H1 (cell line): ENCODE measurements at places on chromosomes 1 and 21.

DNA sequence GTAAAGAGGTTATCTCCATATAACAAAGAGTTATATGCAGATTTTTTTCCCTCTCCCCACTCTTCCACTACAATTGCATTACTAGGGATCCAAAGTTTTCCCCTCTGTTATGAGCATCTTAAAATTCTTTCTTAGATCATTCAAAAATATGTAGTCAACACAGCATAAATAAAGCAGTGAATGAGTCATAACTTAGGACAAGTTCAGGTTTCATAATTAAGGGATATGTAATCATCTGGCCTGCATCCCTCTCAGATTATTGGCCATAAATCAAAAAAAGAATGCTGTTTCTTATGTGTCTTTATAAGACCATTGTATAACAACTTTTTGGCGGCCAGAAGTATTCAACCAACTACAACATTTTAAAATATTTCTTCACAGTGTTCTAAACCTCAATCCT lies 1526.1 kb downstream of the KCNT2 start:
- no peak overlapping the region for H3K4me3 ChIP-seq
- H3K27ac ChIP-seq, result no peak overlapping the region
- no peaks in the 10 kb centered on the region for H3K4me1 ChIP-seq
- H3K27me3 ChIP-seq, result no peaks in the 10 kb centered on the region
- DNase-seq, result no peak

- H3K4me3 ChIP-seq, result no peak overlapping the region
- DNase-seq, result no peak
- no peaks in the 10 kb centered on the region; the same call in 1 of the 2 replicates for H3K4me1 ChIP-seq
Measured at GRCh38 chr1:160124705-160125478, 9.3 kb downstream of the ATP1A2 start.

GRCh38 chr1:201128476-201128875 lies 1.5 kb upstream of the ASCL5 start:
- DNase-seq, result no peak
- no peaks in the 10 kb centered on the region for H3K36me3 ChIP-seq
- H3K4me3 ChIP-seq, result no peak overlapping the region
- no peak overlapping the region for H3K27ac ChIP-seq
- H3K27me3 ChIP-seq, result no peaks in the 10 kb centered on the region
- peaks cover 10% of the 10 kb centered on the region for H3K4me1 ChIP-seq

- H3K27ac ChIP-seq, result no peak overlapping the region
- H3K27me3 ChIP-seq, result no peaks in the 10 kb centered on the region
- no peak overlapping the region for H3K4me3 ChIP-seq
Measured at GRCh38 chr1:20160034-20160433, 20.9 kb downstream of the PLA2G2F start.

GRCh38 chr1:105260001-105260400 lies 1510.3 kb downstream of the AMY1C start:
- no peak overlapping the region for H3K4me3 ChIP-seq
- H3K36me3 ChIP-seq, result no peaks in the 10 kb centered on the region
- no peak overlapping the region for H3K27ac ChIP-seq
- H3K27me3 ChIP-seq, result no peaks in the 10 kb centered on the region
- DNase-seq, result no peak
- no peaks in the 10 kb centered on the region for H3K4me1 ChIP-seq

DNA sequence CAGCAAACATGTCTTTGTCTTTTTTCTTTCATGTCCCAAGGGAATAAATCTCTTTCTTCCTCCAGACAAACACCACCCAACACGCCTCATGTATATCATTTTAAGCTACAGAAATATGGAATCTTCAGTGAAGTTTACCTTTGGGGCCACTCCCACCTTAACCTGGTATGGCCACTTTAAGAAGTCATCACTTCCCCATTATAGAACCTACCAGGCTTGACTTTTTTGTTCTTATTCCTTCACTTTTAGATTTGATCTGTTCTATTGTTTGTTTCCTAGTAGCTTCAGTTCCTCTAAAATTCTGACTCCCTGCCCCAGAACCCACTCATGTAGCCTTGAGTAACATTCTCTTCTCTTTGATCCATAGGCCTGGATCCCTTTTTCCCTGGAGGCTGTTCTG lies 226.3 kb downstream of the HLX start:
- H3K27ac ChIP-seq, result no peak overlapping the region
- H3K27me3 ChIP-seq, result no peaks in the 10 kb centered on the region
- H3K36me3 ChIP-seq, result no peaks in the 10 kb centered on the region
- H3K4me3 ChIP-seq, result no peak overlapping the region
- DNase-seq, result no peak

- no peak for DNase-seq
- no peaks in the 10 kb centered on the region for H3K4me1 ChIP-seq
- H3K36me3 ChIP-seq, result peaks cover 2% of the 10 kb centered on the region; the same call in 1 of the 2 replicates
- no peak overlapping the region for H3K27ac ChIP-seq
- H3K27me3 ChIP-seq, result no peaks in the 10 kb centered on the region
- H3K4me3 ChIP-seq, result no peak overlapping the region
Measured at GRCh38 chr1:236882678-236883077, 87.6 kb downstream of the MTR start.

DNA sequence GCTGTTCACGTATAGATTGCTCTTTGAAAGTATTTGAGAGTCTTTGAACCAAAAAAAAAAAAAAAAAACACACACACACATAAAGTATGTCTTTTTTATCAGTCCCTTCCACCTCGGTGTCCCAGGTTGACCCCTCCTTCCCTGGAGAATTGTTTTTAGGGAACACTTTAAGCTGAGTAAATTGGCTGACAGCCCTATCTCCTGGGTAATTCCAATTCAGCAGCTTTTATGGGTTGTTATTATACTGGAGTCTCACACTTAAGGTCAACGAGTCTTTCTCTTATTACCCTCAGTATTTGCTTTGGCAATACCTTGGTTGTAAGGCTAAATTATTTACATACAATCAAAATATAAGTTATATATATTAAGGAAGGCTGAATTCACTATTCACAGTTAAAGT lies 69.4 kb downstream of the SLC30A10 start:
- H3K4me1 ChIP-seq, result no peaks in the 10 kb centered on the region
- no peak overlapping the region for H3K27ac ChIP-seq
- H3K27me3 ChIP-seq, result no peaks in the 10 kb centered on the region
- no peak overlapping the region for H3K4me3 ChIP-seq

GRCh38 chr1:155835548-155835947 lies 21.5 kb downstream of the GON4L start:
- no peak for DNase-seq
- H3K4me1 ChIP-seq, result no peaks in the 10 kb centered on the region
- H3K27ac ChIP-seq, result no peak overlapping the region
- no peak overlapping the region for H3K4me3 ChIP-seq
- no peaks in the 10 kb centered on the region; the same call in 1 of the 2 replicates for H3K36me3 ChIP-seq

GRCh38 chr21:34344584-34344983 lies 19.2 kb upstream of the KCNE2 start:
- no peak overlapping the region for H3K27ac ChIP-seq
- no peaks in the 10 kb centered on the region for H3K4me1 ChIP-seq
- no peak overlapping the region for H3K4me3 ChIP-seq
- H3K27me3 ChIP-seq, result no peaks in the 10 kb centered on the region
- no peaks in the 10 kb centered on the region for H3K36me3 ChIP-seq

- no peaks in the 10 kb centered on the region for H3K27me3 ChIP-seq
- H3K4me3 ChIP-seq, result no peak overlapping the region
- no peaks in the 10 kb centered on the region for H3K4me1 ChIP-seq
- no peak for DNase-seq
Measured at GRCh38 chr1:200206761-200207160, 179.3 kb downstream of the NR5A2 start.

DNA sequence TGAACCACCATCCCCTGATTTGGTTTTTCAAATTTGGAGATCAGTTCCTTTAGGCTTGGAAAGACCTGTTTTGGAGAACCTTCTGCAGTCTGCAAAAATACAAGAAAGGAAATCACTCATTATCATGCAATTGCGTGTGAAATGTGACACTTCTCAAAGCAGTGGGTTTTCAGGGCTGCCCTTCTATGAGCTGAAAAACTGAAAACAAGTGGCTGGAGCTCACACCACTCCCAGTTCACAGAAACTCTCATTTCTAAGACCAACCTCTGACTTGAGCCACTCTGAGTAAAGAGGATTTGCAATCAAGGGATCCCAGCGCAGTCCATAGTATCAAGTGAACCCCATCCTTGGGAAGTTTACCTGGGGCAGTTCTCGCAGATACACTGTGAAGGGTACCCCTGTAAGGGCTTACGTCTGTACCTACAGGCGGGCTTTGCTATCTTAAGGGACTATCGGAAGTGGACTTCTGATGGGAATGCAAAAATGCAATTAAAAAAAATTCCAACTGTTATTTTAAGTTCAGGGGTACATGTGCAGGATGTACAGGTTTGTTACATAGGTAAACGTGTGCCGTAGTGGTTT lies 12.8 kb downstream of the SH2D1B start:
- H3K4me3 ChIP-seq, result no peak overlapping the region
- no peak for DNase-seq
- 0 out of 2 replicates have a peak, but pooled peaks cover 2% of the 10 kb centered on the region for H3K4me1 ChIP-seq
- H3K27me3 ChIP-seq, result no peaks in the 10 kb centered on the region
- no peaks in the 10 kb centered on the region for H3K36me3 ChIP-seq

DNA sequence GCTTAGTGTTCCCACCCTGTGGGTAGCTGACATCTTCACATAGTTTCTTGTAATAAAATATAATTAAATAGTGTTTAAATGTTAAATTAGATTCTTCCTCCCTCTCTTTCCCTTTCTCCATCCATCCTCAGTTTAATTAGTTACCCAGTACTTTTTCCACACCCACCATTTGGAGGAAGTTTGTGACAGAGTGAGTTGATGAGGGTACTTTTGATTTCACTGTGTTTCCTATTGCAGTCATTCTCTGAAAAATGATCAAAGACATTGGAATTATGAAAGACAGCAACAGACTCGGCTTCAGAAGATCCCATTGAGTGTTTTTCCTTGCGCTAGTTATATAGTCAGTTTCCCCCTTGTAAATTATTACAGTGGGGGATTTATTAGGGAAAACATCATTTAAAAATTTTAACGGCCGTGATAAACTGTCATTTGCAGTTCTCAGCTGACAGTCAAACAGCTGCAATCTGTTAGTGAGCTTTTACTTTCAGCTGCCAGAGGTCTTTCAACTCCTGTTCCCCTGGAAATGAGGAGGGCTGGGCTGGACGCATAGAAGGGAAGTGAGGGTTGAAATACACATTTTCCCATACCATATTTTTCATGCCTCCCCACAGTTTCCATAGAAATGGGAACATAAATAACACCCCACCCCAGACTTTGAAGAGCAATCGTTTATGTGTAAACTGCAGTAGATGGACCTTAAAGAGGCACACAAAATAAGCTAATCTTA lies 61.3 kb upstream of the CACYBP start:
- no peak overlapping the region for H3K27ac ChIP-seq
- no peak overlapping the region for H3K4me3 ChIP-seq
- DNase-seq, result no peak
- H3K4me1 ChIP-seq, result no peaks in the 10 kb centered on the region
- peaks cover 3% of the 10 kb centered on the region; the same call in 1 of the 2 replicates for H3K36me3 ChIP-seq
- H3K27me3 ChIP-seq, result no peaks in the 10 kb centered on the region

GRCh38 chr1:205714906-205715246 lies 34.6 kb upstream of the SLC45A3 start:
- H3K27me3 ChIP-seq, result no peaks in the 10 kb centered on the region
- DNase-seq, result no peak
- H3K4me1 ChIP-seq, result no peaks in the 10 kb centered on the region

GRCh38 chr21:33443194-33443593 lies 36.6 kb downstream of the TMEM50B start:
- H3K4me1 ChIP-seq, result no peaks in the 10 kb centered on the region
- no peak for DNase-seq
- H3K27me3 ChIP-seq, result no peaks in the 10 kb centered on the region
- no peaks in the 10 kb centered on the region for H3K36me3 ChIP-seq
- no peak overlapping the region for H3K27ac ChIP-seq

DNA sequence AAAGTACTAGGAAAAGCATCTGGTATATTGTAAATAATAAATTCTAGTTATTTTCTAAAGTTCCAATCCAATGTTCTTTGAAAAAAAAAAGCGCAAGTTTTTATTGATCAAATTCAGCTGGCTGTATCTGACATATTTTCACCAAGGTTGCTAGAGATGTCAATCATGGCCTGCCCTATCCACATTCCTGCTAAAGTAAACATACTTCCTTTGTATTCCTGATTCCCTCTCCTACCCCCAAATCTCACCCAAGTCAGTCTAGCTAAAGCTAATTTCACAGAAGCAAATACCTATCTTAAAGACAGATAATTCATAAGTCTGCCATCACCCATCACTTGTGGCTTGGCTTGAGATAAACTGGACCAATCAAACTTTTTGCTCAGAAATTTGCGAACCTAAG lies 21.3 kb downstream of the ANKRD13C start:
- H3K27me3 ChIP-seq, result no peaks in the 10 kb centered on the region
- no peak overlapping the region for H3K4me3 ChIP-seq
- H3K36me3 ChIP-seq, result peaks cover 4% of the 10 kb centered on the region; the same call in 1 of the 2 replicates

DNA sequence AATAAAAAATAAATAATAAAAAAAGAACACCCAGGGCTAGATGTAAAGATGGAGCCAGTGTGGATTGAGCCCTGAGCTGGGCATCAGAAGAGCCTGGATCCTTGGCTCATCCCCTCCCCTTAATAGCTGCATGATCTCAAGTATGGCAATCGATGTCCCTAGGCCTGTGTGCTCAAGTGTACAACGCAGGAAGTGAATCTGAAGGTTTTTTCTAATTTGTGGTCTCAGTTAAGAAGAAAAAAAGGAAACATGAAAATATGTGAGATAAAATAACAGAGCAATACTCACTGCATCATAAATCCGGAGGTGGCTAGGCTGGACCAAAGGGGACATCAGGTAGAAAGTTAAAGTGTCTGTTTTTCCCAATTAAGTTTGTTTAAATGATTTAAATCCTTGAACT lies 47.3 kb upstream of the SLC44A3 start:
- H3K4me1 ChIP-seq, result no peaks in the 10 kb centered on the region
- H3K4me3 ChIP-seq, result no peak overlapping the region
- H3K27me3 ChIP-seq, result no peaks in the 10 kb centered on the region
- H3K27ac ChIP-seq, result no peak overlapping the region
- no peak for DNase-seq
